ENCODE measurements at places on chromosomes 5 and 9.

GRCh38 chr9:89889865-89890264, 285.1 kb downstream of the GADD45G start:
- DNase-seq = no peak

- peak; percentile 49 for DNase-seq
These were observed 27.9 kb upstream of the RECK start for GRCh38 chr9:36008774-36009300.

- no peak for DNase-seq
These were observed 1688.4 kb upstream of the CDH9 start for GRCh38 chr5:28726815-28727214.

- DNase-seq = no peak
These were observed 23.7 kb downstream of the PIP5K1B start for GRCh38 chr9:68728731-68729130.

DNA sequence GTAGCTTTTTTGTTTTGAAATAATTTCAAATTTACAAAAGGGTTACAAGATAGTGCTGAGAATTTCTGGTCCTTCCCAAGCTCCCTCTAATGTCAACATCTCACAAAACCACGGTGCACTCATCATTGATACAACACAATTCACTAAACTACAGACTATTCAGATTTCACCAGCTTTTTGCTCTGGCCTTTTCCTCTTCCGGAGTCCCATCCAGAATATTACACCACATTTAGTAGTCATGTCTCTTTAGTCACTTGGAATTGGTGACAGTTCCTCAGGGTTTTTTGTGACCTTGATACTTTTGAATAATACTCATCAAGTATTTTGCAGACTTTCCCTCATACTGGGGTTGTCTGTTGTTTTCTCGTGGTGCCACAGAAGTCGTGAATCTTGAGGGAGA, 484.0 kb downstream of the GADD45G start:
- DNase-seq = no peak

DNA sequence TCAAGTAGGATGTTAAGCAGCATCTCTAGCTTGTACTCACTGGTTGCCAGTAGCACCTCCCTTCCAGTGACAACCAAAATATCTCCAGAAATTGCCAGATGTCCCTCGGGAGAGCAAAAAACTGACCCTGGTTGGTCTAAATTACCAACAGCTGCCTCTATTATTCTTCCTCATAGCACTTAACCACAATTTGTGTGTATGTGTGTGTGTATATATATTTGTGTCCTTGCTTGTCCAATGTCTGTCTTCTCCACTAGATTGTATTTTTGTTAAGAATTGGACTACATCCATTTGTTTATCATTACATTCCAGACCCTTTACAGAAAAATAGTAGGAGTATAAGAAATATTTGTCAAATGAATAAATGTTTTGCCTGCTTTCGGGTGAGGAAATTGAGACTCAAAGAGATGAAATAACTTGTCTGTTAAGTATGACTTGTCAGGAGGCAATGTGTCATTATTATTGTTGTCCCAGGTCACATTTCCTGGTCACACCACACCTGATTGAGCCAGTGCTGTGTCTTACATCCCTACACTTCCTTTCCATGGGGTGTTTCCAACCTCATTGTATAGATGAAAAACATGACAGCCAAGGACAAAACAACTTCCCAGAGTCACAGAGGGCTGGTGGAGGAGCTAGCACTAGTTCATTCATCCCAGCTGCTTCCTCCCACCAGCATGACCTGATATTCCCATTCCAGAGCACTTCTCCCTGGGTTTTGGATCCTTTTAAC, 11.4 kb upstream of the GRPEL2 start:
- DNase-seq = no peak

- no peak for DNase-seq
These were observed 17.2 kb downstream of the FBXW11 start for GRCh38 chr5:171989276-171989675.

DNA sequence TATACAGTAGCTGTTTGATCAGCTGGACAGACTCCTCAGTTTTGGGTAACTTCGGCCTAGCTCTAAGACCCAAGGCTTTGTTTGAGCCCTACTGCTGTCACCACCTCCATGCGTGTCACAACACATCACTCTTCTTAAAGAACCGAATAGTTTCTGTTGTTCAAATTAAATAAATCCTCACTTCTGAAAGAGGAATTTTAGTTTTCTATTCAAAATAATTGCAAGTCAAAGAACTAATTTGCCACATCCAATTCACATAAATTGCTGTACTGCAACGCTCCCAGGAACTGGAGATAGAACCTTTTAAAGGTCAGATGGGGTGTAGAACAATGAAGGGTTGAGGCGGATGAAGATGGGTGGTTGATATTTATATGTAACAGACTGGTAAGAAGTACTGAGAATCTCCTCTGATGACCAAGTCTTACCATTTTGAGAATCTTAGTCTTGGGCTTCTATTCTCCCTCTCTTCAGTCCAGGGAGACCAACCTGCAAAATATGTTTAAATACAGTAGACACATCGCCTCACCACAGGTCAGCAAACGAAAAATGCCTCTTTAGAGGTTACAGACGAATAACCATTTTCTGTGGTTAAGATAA, 1.6 kb downstream of the NREP start:
- no peak for DNase-seq

DNA sequence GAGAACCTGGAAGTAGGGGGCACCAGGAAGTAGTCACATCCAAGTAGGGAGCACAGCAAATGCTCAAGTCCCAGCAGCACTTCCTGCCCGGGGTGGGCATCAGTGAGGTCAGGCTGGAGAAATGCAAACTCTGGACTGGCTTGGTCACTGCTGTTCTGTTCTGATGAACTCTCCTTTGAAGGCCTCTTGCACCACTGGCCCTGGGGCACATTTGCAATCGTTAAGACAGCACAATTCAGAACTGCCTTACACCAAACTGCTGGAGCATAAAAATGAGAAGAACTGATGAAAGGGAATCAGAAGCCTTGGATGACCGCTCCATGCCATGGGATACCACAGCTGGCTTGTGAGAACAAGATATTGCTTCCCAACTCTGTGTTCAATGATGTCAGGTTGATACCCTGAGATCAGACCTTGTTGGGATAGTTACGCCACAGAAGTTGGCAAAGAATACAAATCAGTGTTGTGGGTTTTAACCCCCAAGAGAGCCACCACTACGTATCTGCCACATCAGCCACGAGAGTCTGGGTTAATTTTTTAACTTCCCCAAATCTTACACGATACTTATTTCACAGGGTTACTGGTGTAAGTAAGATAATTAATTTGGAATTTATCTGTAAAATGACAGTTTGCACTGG, 42.3 kb upstream of the ZSWIM6 start:
- DNase-seq = no peak

DNA sequence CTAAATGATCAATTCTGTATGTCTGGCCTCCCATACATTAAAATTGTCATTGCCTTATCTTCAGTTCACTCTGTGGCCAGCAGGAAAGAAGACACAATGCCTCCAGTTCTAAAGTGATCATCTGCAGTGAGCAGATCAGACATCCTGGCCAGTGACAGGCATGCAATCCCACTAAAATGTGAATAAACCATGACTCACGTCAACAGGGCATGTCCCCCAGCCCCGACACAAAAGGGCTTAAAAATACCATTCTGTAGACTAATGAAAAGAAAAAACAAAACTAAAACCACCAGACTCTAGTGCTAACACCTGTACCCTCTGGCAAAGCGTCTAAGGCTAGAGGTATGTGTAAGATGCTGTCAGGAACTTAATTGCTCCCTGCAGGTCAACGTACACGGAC, 38.5 kb downstream of the DDX31 start:
- no peak for DNase-seq

DNA sequence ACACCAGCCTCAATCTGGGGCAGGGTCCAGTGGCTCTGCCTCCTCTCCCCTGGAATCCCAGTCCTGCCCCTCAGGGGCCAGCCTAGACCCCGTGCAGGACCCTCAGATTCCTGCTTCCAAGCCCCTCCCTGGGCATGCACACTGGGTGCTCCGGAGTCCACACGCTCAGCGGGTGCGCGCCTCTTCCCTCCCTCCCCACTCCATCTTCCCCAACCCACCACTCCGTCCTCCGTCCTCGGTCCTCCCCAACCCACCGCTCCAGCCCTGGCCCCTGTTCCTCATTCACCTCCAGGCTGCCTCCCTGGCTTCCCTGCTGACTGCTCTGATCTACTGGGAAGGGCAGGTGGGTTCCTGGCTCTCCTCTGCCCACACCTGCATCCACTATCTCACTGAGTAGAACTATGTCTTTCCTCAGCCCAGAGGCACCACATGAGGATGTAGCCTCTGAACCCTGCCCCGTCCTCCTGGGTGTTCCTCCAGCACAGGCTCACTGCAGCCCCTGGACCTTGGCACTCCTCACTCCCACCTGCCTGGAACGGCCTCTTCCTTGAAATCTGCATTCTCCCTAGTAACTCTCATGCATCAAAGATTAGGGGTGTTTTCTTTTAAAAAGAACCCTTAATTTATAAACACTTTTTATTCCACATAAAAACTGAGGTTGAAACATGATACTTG, 92.8 kb downstream of the CAMSAP1 start:
- no peak for DNase-seq
